ENCODE measurements at places on chromosomes 11 and 22.

GRCh38 chr11:61290905-61291690, 4.0 kb downstream of the VWCE start:
- no peak for DNase-seq

DNA sequence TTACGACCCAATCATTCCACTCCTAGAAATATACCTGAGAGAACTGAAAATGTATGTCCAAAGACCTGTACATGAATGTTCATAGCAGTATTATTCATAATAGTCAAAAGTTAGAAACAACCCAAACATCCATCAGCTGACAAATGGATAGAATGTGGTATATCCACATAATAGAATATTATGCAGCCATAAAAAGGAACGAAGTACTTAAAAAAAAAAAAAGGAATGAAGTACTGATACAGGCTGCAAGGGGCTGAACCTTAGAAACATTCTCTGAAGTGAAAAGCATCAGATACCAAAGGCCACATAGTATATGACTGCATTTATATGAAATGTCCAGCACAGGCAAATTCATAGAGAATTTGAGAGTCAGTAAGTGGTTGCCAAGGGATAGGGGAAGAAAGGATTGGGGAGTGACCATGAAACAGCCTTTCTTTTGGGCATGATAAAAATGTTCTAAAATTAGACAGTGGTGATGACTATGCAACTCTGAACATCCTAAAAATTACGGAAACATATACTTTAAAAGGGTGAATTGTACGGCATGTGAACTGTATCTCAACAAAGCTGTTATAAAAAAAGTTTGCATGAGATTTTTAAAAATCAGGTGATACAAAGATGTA, 1.8 kb downstream of the TPST2 start:
- DNase-seq = no peak

DNA sequence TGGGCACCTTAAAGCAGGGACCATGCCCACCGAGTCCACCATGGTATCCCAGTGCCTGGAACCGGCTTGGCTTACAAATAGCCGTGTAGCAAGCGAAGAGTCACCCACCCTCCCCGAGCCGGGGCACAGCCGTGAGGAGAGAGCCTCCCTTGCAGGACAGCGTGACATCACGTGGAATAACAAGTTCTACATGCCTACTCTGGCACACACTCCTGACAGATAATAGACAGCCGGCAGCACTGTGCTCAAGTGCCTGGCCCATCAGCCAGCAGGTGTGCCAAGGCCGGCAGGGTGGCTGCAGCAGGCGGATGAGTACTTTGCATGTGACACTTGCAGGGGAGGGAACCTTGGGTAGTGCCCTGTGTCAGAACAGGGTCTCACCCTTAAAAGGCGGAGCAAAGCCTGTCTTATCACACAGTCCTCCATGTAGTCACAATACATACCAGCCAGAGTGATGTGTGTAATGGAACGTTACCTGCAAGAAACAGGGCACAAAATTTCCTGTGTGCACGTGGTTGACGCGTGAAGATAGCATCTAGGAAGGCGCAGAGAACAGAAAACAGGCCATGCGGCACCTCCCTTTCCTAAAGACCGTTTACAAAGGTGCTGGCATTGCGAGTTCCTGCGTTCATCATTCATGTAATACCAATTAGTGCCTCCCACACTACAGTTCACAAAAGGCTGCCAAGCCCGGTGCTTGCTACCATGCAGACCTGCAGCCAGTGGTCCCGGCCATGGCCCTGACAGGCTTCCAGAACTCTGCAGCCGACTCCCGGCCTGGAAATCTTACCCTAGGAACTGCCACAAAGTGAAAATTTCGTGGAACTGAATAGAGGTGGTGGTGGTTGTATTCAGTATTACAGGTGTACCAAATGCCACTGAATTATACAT, 16.4 kb downstream of the TOM1 start:
- DNase-seq = no peak

DNA sequence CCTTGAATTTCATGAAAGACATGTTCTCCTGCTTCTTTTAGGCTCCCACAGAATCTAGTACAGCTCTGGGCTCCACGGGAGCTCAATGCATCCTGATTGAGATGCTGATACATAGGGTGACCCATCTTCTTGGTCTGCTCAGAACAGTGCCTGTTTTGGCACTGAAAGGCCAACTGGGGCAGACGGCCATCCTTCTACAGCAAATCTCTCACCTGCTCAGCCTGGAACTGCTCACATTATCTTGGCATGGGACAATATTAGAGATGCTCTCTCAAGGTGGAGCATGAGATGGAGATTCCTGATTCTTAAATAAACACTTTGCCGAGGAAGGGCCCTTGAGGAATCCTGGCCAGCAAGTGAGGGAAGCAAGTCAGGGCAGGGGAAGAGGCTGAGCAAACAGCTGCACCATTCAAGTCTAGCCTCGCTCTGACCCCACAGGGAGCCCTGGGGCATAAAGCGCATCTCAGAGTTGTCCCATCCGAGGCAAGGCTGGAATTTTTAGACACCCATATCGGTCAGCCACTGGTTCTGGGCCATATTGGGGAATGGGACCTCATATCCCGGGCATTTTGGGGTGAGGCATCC, 58.4 kb upstream of the CSNK2A3 start:
- no peak for DNase-seq

DNA sequence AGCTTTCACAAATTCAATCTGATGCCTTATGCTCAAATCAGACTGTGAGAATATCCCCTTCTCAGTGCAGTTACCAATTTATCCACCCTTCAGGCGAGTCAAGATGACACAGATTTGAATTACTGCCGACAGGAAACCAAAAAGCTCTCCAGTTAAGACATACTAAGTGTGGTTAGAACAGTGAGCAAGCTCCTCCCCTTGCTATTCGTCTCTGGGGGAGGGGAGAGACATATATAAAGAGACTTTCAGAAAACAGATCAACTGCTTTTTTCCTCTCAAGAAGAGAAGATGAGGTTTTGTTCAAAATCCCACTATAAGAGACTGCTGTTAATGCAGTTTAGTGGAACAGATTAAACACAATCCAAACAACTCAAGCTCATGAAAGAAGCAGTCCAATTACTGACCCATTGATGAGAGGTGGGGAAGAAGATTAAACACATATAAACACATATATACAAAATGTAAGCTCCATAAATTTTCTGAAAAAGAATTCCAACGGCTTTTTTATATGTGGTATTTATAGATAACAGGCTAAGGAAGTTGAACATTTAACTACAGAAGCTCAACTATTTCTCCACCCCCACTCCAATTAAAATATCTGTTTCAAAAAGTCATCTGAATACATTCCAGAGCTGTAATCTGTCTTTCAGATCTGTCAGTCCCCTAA, 102.7 kb downstream of the MRTFA start:
- DNase-seq = no peak

DNA sequence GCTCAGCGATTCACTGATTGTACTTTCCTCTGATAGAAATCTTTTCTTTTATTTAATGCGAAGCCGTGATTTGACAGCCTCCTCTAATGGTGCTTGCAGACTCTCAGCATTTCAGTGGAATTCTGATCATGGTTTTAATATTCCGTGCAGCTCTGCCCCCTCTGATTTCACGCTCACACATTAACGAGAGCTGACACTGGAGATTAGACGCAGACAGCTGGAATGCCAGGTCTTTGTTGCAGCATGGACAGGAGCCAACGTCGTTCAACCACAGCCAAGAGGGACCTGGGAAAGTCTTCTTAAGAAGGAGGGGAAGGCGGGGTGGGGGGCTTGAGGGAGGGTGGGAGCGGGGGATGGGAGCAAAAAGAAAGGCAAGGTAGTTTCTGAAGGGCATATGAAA, 186.4 kb downstream of the BLID start:
- DNase-seq = no peak

GRCh38 chr11:64503186-64503753, 87.8 kb upstream of the SLC22A12 start:
- DNase-seq = no peak

DNA sequence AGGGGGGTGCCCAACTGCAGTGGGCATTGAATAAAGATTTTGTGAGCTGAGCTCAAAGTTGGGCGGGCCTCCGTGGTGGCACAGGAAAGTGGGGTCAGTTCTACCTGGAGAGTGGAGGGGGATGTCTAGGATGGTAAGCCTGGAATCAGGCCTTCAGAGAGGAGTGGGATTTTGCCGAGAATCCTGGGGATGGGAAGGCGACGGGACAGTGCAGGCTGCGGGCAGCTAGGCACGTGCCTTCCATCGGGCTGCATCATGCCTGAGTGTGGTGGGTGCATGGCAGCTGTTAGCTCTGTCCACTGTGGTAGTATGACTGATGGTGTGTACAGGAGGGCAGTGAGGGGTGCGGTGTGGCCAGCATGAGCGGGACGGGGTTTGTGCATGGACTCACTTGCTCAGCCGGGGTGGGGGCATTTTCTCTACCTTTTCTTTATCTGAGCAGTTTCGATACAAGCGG, 3.6 kb downstream of the SHANK3 start:
- no peak for DNase-seq

GRCh38 chr22:27719535-27720227, 81.9 kb downstream of the MN1 start:
- peak; percentile 38 for DNase-seq

GRCh38 chr11:76631566-76632308, 38.8 kb downstream of the LRRC32 start:
- DNase-seq = no peak

GRCh38 chr22:40251106-40251505, 73.4 kb downstream of the TNRC6B start:
- no peak for DNase-seq

DNA sequence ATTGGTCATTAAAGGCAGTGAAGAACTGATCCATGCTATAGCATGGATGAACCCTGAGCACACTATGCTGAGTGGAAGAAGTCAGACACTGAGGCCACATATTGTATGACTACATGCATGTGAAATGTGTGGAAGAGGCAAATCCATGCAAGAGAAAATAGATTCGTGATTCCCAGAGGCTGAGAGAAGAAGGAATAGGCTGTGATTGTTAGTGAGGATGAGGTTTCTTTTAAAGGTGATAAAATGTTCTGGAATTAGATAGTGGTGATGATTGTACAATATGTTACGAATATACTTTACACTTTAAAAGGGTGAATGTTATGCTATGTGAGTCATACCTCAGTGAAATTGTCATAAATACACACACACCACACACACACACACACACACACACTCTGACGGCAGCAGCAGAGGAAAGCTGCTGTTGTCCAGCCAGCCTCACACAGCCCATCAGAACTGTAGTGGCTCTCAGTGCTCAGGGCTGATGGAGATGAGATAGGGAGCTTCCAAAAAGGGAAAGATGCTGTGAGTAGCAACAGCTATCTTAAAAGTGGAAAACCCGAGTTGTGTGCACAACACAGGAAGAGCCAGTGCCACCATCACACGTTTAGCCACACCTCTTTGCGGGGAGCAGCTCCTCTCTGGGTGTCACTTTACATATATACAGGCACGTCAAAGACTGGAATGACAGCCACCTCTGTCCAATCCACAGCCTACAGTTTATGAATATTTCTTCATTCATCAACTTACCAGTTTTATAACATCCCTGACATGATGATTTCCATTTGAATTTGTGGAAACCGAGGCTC, 153.0 kb downstream of the SPATA19 start:
- no peak for DNase-seq

- DNase-seq = no peak
Observed at GRCh38 chr22:44291265-44291664, 21.5 kb downstream of the SHISAL1 start.

- no peak for DNase-seq
Observed at GRCh38 chr11:91129596-91129995, 906.7 kb upstream of the CHORDC1 start.

- no peak for DNase-seq
Observed at GRCh38 chr11:84673753-84674152, 953.4 kb downstream of the DLG2 start.

- DNase-seq = peak; percentile 86
Observed at GRCh38 chr22:37608477-37609239, at the start of gene GGA1. Gene GGA1, plus strand, starts transcription at chr22:37608834. Its CDS starts 27 bp downstream, at chr22:37608861.

DNA sequence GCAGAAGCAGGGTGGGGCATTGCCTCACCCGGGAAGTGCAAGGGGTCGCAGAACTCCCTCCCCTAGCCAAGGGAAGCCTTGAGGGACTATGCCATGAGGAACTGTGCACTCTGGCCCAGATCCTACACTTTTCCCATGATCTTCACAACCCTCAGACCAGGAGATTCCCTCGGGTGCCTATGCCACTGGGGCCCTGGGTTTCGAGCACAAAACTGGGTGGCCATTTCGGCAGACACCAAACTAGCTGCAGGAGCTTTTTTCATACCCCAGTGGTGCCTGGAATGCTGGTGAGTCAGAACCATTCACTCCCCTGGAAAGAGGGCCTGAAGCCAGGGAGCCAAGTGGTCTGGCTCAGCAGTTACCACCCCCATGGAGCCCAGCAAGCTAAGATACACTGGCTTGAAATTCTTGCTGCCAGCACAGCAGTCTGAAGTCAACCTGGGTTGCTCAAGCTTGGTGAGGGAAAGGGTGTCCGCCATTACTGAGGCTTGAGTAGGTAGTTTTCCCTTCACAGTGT, 573.7 kb upstream of the ANO3 start:
- no peak for DNase-seq

DNA sequence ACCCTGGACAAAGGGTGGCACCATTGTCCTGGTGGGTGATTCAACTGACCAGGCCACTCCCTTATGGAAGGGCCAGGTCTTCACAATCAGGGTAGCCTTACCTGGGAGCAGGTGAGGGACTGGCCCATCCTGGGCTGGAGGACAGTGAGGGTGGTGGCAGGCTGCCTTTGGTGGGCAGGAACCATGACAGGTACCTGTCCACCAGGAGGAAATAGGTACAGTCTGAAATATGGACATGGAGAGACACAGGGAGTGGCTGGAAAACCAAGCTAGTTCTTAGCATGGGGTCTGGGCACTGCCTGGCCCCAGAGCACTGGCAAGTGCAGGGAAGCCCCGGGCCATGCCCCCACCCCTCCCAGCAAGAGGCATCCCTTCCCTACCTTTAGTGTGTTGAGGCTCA, 113.8 kb downstream of the MED15 start:
- DNase-seq = no peak

GRCh38 chr11:122954455-122954854, 27.2 kb downstream of the BSX start:
- no peak for DNase-seq

DNA sequence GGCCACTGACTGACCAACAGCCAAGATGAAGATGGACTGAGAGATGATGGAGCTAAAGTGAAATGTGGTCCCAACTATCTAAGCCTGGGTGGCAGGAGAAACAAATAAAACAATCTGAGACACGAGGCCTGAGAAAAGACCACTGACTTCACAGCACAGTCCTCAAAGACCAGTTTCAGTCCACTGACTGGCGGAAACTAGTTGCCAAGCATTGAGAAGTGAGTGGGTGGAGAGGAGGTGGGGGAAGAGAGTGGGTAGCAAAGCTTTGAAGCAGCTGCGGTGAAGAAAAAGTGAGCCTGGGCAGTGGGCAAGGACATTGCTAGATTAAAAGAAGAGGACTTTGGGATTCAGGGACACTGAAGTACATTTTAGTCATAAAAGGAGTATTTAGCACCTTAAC, 1.9 kb downstream of the MS4A1 start:
- DNase-seq = no peak
